ENCODE measurements at places on chromosomes 12 and 14.

GRCh38 chr14:74392616-74393570 is 33.1 kb downstream of the SYNDIG1L start:
- no peak for DNase-seq

DNA sequence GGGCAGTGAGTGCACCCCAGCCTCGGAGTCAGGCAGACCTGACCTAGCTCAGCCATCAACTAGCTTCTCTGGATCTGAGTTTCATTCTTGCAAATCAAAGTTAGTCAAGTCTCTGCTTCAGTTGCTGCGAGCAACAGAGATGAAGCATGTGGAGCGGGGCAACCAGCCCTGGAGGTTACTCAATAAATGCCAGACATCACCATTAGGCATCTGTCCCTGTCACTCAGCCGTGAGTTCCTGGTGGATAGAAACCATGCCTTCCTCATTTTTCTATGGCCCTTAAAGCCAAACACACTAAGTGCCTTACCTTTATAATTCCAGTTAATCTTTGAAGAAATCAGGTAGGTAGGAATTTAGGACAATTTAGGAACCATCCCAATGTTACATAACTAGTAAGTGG is 19.3 kb downstream of the RFX4 start:
- DNase-seq, result no peak

DNA sequence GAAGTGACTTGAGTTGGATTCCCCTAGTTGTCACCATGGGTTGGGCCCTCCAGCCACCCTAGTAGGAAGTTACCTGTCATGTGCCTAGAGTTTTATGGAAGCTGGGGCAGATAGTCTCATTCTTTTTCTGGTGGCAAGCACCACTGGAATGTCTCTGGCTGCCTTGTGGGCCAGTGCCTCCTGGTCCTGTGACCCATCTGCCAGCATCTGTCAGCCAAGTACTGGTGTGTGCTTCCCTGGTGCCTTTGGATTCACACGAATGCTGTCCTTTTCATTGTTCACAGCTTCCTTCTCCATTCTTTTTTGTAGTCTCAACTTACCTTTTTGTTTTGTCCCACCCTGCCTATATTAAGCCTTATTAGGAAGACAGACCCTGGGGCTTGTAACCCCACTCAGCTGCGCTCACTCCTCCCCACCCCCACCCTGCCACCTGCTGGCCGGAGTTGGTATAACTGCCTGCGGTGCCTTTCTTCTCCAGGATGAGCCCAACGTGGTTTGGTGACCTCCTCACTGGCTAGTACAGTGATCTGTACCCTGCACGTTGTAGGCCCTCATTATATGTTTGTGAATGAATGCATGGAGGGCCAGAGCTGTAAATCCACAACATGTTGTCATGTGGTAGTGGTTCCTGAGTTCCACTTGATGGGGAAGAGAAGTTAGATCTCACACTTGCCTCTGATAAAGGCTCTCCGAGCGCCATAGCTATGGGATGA is 125.7 kb downstream of the TSPAN9 start:
- DNase-seq, result peak; percentile 40

GRCh38 chr12:124512667-124513296 is 54.6 kb downstream of the NCOR2 start:
- no peak for DNase-seq

DNA sequence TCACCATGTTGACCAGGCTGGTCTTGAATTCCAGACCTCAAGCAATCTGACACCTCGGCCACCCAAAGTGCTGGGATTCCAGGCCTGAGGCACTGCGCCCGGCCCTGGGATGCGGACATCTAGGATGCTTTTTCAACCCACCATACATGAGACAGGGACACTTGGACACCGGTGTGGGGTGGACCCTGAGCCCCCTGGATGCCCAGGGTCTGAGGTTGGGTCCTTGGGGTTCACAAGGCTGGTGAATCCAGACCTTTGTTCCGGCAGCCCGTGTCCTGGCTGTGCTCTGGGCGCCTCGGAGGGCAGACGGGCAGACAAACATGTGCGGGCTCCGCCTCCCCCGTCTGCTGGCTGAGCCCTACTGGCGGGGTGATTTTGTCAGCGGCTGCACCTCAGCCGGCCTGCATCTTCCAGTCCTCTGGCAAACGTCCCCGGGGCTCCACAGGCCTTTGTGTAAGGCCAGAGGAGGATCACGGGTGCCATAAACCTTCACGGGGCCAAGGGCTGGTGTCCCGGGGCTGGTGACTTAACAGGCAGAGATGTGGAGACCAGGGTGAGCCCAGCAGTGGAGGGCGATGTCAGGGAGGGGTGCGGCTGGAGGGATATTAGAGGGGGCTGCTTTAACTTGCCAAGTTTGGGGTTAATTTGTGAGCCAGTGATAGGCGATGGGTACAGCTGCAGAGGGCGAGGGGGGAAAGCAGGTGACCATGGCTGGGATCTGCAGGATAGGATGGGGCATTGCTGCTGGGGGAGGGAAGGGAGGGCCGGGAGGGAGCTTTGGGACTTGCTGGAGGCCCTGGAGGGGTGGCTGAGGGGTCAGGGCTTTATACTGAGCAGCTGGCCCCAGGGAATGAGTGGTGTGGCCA is 5.8 kb downstream of the ASPG start:
- DNase-seq, result no peak

DNA sequence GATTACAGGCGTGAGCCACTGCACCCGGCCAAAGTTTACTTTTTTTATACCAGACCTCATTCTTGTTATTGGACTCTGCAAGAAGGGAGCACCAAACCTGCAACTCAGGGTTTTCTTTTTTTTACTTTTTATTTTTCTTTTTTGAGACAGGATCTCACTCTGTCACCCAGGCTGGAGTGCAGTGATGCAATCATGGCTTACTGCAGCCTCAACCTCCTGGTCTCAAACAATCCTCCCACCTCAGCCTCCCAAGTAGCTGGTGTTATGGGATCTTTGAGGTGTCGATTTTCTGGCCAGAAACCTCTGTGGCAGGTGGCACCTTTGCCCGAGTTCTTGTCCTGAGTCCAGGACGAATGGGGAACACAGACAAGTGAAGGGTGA is 4.2 kb upstream of the PWP1 start:
- no peak for DNase-seq

- DNase-seq, result no peak
These were observed 41.9 kb upstream of the PLEKHG6 start for GRCh38 chr12:6268484-6269157.

GRCh38 chr14:90728951-90729350 is 87.3 kb downstream of the TTC7B start:
- no peak for DNase-seq
